Mesothelial cell of epicardium (in vitro differentiated cells): ENCODE measurements at places on chromosomes 16 and 17. TPM values are rescaled to one million over a fixed set of nuclear protein-coding genes. Genes with fewer than 3 reads are reported as not detected.

Gene KRTAP1-1
- not detected in 3 replicates for total RNA-seq

Gene TBC1D3
- not detected in 3 replicates for total RNA-seq

Gene CD300H
- not detected in 3 replicates for total RNA-seq

Gene ZG16
- total RNA-seq = 0.11 to 0.20 TPM (median 0.20 TPM) in 3 replicates

Gene PIRT
- not detected in 3 replicates for total RNA-seq

Gene SAMD14
- 17.3 to 20.0 TPM (median 19.4 TPM) in 3 replicates for total RNA-seq

Gene ADORA2B
- total RNA-seq = 3.8 to 4.6 TPM (median 4.5 TPM) in 3 replicates

Gene GRAPL
- 1.5 to 2.7 TPM (median 2.1 TPM) in 3 replicates for total RNA-seq

Gene ZDHHC1
- total RNA-seq = 14.5 to 16.7 TPM (median 15.4 TPM) in 3 replicates

Gene KRTAP16-1
- total RNA-seq = not detected in 3 replicates

Gene VTN
- total RNA-seq = 0.47 to 0.51 TPM (median 0.50 TPM) in 3 replicates

Gene MYOCD
- 10.3 to 13.0 TPM (median 11.4 TPM) in 3 replicates for total RNA-seq

Gene TNFRSF17
- total RNA-seq = not detected in 3 replicates

Gene KRTAP4-4
- not detected in 3 replicates for total RNA-seq

Gene TUBB3
- total RNA-seq = 24.5 to 26.4 TPM (median 24.7 TPM) in 3 replicates

Gene PLA2G10
- not detected in 3 replicates for total RNA-seq

Gene CFAP97D1
- total RNA-seq = 0.07 TPM in 1 of 3 replicates, not detected in the others

Gene CCL3
- total RNA-seq = not detected in 3 replicates

Gene ACSM2A
- not detected in 3 replicates for total RNA-seq

Gene AIPL1
- not detected in 3 replicates for total RNA-seq

Gene CSH2
- total RNA-seq = 0.43 to 0.66 TPM in 2 of 3 replicates, not detected in the other

Gene PRRT2
- total RNA-seq = 24.6 to 25.5 TPM (median 24.7 TPM) in 3 replicates

Gene PRSS22
- total RNA-seq = 22.8 to 25.1 TPM (median 24.9 TPM) in 3 replicates

Gene KRT20
- total RNA-seq = not detected in 3 replicates
